Foreskin fibroblast (primary cell): ENCODE measurements at places on chromosomes 2 and 18.

GRCh38 chr2:204753841-204754240 lies 208.6 kb downstream of the PARD3B start:
- no peak for DNase-seq

- DNase-seq = no peak
These were observed 177.3 kb downstream of the ANKRD30B start for GRCh38 chr18:14925281-14925709.

GRCh38 chr2:76678383-76679024 lies 843.7 kb downstream of the LRRTM4 start:
- DNase-seq = no peak

DNA sequence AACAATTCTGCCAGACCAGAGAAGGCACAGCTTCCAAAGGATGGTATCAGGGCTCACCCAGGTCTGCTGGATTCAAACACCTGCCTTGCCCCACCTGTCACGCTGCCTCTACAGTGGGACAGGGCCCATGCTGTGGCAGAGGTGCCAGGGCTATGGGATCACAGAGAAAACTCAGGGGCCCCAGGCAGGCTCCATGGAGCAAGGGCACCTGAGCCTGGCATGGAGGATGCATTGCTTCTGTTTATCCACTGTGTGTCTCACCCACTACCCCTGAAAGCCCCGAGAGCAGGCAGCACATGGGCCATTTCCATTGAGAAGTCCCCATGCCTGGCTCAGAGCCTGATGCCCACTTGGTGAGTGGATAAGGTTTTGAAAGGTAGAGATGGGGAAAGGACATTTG lies 76.0 kb downstream of the TNS1 start:
- no peak for DNase-seq

- DNase-seq = no peak
These were observed 267.4 kb downstream of the MEIS1 start for GRCh38 chr2:66702301-66702700.

DNA sequence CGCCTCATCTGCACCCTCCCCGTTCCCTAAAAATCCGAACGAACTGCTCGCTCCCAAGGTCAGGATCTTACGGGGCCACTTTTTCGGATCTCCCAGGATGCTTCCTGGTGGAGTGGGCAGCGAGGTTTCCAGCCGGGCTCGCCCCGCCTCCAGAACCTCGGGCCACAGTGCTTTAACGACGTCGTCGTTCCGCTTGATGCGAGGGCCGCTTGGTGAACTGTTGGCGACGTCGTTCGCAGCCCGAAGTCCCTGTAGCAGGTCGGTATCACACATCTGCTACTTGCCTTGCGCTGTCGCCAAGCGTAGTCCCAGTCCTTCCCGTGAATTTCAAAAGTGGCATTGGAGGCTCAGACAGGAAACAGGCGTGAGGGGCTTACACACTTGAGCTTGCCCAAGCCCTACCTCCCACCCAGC lies 15.3 kb downstream of the EVX2 start:
- DNase-seq = no peak

DNA sequence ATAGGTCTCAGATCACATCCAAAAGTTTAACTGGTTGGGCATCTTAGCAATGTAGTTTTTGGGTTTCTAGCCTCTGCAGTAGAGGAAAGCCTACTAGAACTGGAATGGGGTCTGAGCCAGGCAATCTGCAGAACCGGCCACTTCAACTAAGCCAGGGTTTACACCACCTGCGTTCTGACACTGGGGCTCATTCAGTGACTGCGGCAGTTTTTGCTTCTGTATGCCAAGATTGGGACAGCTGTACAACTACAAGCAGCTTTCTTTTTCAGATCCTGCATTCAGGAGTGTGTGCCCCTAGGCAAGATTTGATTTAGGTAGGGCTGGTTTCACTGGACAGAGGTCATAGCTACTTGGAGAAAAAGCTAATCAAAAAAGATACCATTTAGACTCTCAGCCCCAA lies 43.7 kb upstream of the IGFBP5 start:
- no peak for DNase-seq

DNA sequence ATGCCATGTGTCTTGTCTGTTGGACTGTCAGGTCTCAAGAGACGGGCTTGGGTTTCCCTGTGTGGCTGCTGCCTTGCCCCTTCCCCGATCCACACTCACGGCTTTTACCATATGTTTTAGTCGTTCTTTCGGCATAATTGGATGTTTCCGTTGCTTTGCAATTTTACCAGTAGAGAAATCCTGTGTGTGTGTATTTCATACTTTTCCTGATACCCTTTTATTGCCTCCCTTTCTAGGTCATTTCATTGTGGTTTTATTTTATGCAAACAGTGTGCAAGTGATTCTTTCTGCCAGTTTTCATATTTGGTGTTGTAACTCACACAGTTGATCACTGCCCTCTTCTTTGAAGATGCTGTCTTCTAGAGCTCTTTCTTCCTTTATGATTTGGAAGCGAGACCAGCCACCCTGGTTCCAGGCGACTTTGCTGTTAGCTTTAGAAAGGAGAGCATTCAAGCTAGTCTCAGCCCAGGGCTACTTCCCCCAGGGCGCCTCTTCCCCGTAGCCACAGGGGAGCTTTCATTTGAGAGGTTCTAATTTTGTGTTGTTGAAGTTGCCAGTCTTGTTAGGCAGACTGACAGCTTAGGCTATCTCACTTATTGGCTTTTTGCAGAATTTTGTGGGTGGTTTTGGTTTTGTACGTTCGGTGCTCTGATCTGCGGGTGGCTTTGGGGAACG lies 17.0 kb downstream of the SH3BP4 start:
- no peak for DNase-seq

DNA sequence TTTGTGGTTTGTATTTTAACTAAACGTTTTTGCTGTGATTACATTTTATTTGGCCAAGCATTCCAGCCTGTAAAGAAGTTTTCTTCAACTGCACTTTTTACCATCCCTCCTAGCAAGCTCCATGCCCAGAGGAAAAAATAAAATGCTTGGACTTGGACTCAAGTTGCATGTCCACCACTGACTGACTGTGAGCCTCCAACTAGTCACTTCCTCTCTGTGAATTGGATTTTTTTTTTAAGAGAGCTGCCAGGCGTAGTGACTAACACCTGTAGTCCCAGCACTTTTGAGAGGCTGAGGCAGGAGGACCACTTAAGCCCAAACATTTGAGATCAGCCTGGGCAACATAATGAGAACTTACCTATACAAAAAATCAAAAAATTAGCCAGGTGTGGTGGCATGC lies 1185.2 kb upstream of the PIK3C3 start:
- no peak for DNase-seq

GRCh38 chr2:64650722-64651338 lies 2.9 kb downstream of the SERTAD2 start:
- DNase-seq = no peak
